T follicular helper cell (primary cell): ENCODE measurements at places on chromosomes 13 and 19.

- DNase-seq, result no peak
Observed at GRCh38 chr13:31452525-31452924, 252.8 kb downstream of the B3GLCT start.

DNA sequence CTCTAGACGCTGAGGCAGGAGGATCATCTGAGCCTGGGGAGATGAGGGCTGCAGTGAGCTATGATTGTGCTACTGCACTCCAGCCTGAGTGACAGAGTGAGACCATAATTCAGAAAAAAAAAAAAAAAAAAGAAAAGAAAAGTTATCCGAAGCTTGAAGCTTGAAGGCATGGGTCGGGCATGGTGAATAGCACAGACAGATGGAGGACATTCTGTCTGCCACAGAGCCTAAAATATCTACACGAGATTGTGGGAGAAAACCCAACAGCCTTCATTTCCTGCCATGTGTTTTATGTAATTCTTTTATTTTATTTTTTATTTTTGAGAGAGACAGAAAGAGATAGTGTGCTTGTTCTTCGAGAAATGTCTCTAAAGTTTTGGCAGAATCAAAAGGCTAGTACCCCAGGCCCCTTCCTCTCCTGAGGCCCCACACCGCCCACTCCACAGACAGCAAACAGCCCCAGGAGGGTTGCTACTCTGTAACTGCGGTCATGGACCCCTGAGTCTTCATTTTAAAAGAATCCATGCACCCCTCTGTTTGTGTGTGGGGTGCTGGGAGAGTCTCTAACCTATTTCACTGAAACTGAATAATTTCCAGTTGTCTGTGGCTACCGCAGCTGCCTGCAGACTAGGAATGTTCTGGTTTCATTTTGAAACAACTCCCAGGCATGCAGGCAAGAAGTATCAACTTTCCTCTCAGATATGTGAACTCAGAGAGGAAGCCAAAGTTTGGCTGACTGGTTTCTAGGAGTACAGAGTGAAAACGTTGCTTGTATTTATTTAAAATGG lies 38.4 kb upstream of the RCBTB2 start:
- no peak for DNase-seq

DNA sequence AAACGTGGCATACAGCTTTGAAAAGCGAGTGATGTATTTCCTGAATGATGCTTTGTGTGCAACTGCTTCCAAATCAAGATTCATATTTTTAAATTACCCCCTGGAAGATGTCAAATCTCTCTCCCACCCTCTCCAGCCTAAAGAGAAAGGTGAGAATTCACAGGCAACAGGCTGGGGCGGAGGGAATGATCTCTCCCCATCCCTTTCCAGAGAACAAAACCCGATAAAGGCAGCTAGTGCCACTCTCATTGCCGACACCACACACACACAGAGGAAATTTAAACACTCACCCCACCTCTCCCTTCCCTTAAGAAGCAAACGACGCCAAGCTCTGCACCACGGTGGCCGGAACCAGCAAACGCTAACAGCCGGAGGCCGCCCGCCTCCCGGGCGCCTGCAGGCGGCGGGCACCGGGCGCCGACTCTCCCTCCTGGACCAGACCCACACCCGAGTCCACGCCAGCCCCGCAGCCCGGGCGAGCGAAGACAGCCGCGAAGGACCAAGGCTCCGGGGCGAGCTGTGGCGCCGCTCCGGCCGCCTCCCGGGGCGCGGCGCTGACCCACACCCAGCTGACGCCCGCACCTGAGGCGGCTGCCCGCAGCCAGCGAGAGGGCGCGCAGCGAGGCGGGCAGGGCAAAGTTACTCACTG lies 477 bp downstream of the LNX2 start:
- peak; percentile 8 for DNase-seq

- DNase-seq, result no peak
Observed at GRCh38 chr13:29721766-29722165, 126.3 kb upstream of the SLC7A1 start.

- DNase-seq, result no peak
Observed at GRCh38 chr13:101917833-101918661, 465.6 kb downstream of the ITGBL1 start.

DNA sequence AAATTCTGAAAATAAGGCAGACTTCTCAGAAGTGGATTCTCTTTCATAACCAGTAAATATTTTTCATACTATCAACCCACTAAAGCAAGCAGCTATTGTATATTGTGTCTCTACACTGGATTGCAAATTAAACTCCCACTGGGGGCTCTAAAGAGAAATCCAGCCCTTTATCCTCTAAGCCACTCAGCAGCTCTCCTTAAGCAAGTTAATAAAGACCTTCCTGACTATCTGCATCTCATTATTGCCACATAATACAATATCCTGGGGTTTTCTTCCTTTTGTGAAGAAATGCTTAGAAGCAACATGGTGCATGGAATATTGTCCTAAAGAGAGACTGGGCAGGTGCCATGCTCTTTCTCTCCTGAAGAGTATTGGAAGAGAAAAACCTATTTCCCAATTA lies 521.3 kb downstream of the MYO16 start:
- no peak for DNase-seq

DNA sequence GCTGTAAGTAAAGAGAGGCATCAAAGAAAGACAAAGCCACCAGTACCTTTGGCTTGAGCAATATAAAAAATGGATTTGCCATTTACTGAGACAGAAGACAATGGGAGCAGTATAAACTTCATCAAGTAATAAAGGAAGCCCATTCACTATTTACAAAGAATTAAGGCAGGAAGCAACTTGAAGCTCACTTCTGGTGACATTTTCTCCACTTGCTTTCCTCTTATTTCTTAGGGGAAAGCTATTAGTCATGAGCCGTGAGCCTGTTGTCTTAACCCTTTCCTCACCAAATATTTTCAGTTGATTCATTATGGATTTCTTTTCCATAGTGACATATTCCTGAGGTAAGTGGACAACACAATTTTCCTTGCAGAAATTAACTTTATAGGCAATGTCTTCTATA lies 156.8 kb downstream of the DNAJC3 start:
- DNase-seq, result no peak

DNA sequence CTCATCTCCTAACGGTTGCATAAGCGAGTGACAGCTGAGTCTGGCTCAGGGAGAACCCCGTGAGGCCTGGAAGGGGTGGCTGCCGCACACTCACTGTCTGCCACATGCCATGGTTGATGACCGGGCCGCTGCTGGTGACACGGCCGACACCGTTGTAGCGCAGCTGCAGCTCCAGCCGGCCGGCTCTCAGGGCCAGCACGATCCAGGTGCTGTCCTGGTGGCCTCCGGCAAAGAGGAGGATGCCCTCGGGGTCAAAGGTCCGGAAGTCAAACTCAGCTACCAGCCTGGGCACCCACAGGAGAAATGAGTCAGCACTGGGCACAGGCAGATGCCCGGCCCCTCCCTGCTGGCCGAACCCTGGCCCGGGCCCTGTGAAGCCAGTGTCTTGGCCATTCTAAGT lies 31.7 kb downstream of the GAS6 start:
- DNase-seq, result no peak

- DNase-seq, result no peak
Observed at GRCh38 chr13:43026262-43026661, 2.9 kb downstream of the DNAJC15 start.
